T-cell (primary cell): ENCODE measurements at places on chromosomes 3 and 15.
A peak's percentile ranks its signal among the peaks of the same experiment; 100 is the strongest.

DNA sequence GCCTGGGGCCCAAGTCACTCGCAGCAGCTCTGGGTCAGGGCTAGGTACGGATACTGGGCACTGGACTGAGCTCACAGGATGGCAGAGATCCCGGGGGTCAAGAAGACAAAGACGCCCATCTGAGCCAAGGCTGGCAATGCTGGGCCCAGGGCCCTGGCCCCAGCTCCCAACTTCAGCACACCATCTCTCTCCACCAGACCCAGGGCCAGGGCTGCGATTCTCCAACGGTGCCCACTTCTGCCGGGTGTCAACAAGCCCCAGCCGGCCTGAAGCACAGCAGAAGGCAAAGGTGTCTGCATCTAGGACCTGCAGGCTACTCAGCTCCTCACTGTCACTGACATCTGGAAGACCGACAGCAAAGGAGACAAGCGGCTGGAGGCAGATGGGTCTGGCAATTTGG lies 8.6 kb downstream of the WDR73 start:
- DNase-seq, result no peak

- DNase-seq, result no peak
Observed at GRCh38 chr3:133937061-133937686, 41.5 kb upstream of the RAB6B start.

DNA sequence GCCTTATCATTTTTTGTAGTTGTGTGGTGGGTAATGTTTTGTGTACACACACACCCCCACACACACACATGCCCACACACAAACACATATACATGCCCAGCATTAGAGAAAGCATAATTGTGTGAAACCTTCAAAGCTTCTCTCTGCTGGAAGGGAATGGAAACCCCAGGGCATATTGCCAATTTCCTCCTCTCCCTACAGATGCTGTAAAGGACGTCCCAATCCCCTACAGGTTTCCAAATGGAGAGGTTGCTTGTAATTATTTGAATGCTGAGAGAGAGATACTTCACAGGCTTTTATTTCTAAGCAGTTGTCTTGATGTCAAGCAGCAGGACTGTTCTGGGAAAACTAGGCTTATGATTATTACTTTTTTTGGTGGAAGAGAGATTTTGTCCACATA lies 23.0 kb upstream of the CCK start:
- DNase-seq, result no peak

- no peak for DNase-seq
Observed at GRCh38 chr3:43096761-43097160, 9.1 kb downstream of the POMGNT2 start.

DNA sequence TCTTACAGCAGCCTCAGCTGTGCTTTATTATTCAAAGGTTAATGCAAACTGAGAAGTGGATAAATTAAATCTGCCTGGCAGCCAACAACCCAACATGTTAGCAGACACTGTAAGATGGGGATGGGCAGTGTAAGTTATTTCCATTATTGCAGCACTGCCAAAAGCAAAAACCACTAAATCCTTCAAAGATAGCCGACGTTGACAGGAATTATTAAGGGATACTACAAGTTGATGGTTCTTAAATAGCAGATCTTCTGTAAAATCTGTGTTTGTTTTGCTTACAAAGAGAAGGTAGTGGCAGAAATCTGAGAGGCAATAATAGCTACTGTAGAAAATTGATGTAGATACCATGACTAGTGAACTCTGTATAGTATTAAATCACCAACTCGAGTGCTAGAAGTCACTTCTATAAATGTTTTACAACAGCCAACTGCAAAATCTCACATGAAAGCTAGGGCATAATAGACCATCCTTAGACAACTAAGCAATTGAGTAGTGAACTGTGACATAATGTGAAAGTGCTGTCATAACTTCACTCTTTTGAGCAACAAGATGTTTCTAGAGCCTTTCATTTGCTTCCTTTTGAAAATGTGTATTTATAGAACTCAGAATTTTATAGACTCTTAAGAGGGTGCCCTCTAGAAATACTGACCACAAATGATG lies 278.6 kb downstream of the UBE2E2 start:
- DNase-seq, result no peak

DNA sequence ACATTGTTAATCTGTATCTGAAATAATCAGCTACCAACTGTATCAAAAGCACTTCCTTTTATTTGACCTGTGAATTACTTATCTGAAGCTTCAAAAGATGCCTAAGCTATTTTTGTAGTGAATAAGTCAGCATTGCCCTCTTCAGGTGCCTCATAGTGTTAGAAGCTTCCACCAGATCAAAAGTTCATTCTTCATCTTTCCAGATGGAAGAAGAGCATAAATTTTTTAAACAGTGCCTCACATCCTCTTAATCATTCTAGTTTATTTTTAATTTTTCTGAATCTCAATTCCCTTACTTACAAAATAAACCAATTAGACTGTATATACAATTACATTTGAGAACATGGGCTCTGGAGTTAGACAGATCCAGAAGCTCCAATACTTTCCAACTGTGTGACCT lies 65.0 kb downstream of the MYO5A start:
- DNase-seq, result no peak

- no peak for DNase-seq
Observed at GRCh38 chr3:115792206-115792955, 169.1 kb downstream of the GAP43 start.

DNA sequence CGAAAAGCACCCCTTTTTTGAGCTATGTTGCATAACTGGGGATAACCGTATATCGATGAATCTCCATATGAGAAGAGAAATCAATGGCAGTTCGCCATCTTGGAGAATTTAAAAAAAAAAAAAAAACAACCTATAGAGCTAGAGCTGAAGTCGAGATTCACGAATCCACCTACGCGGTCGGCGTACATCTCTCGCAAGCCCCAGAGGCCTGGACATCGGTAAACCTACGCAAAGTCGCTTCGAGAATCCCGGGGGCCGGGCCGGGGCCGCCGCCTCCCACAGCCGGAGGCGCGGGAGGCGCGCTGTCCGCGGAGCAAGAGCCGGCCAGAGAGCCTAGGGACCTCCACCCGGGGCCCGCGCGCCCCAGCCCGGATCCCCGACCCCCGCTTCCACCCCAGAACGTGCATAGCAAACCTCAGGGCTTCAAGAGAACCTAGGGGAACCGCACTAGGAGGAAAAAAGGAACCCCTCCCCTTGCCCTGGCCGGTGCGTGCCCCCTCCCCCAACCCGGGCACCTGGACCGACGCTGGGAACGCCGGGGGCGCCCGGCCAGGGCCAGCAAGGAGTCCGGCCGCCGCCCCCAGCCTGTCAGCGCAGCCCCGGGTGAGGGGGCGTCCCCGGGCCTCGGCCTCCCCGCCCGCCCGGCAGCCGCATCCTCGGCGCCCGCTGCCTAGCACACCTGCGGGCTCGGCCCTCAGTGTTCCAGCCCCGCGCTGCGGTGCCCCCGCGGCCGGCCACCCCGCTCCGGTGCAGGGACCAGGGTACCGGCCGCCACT lies 567 bp downstream of the PFN2 start:
- DNase-seq, result peak; percentile 67

DNA sequence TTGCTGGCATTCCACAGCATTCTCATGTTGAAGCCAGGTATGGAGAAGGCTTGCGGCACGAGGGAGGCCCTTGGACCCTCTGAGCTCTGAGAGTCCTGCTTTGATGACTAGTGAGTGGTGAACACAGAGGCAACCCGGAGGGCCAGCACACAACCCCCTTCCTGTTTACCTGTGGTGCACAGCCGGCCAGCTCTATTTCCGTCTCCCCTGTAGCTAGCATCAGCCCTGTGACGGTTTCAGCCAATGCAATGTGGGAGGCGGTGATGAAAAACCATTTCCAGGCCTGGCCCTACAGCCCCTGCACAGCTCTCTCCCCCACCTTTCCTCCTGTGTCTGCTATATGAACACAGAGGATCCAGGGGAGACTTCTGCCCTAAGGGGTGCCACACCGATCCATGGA lies 76.8 kb upstream of the KLHL25 start:
- DNase-seq, result no peak

GRCh38 chr3:119763466-119763865 lies 18.4 kb upstream of the NR1I2 start:
- no peak for DNase-seq

GRCh38 chr3:12967606-12968351 lies 105.5 kb downstream of the IQSEC1 start:
- DNase-seq, result peak; percentile 87

DNA sequence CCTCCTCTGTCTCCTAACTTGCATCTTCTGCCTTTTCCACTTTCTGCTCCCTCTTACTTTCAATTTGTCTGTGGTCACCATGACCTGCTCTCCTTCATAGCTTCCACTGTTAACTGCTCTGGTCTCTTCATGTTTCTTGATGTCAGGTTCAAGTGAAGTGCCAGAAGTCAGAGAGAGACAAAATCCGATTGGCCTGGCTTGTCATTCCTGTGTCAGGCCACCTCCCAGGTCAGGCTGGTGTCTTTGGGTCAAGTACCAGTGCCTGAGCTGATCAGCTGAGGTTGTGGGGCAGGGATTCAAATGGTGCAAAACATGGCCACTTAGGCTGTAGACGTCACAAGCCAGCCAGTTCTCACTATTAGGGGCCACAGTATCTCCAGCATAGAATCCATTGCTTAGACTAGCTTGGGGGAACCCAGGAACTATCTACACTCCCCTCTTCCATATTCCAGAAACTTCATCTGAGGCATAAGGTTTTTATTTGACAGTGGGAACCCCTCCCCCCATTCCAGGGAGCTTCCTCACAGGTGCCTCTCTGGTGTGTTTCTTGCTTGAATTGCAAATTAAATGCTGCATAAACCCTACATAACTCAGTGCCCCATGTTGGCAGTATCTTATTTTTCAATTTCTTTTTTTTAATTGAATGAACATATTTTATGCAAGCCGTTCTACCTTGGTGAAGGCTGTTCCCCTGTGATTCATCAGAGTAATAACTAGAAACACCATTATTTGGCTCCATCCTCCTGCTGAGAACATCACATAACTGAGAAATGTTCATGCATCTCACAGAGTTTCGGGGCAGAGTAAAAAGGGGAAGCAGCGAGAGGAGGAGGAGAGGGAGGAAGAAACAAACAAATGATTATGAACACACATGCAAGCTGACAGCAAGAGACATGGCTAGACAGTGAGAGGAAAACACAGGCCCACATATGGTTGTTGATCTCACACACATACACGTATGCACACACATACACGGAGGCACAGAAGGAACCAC lies 175.8 kb downstream of the TLE3 start:
- DNase-seq, result no peak

DNA sequence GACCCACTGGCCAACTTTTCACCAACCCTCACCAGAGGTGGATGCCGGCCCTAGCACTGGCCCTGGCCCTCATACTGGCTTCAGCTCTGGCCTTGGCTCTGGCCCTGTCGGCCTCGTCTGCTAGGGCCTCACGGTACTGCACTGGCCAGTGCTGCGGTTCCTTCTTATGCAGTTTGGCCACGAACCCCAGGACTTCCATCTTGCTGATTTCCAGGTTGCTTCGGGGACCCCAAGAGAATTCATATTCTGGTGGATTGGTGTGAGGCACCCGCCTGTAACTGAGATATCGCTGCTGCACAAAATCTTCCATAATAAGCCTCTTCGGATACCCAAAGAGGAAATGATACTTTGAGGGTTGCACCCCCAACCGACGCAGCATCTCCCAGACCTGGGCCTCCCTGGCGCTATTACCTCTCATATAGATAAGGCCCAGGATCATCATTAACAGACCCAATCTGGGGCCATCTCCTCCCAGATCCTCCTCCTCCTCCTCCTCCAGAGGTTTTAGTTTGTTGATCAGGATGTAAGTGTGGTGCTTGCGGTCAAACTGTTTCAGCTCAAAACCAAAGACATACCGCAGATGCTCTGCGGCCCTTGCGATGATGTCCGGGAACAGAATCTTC lies 883 bp downstream of the MAGEF1 start:
- DNase-seq, result peak; percentile 13

GRCh38 chr15:33405096-33405495 lies 94.3 kb downstream of the RYR3 start:
- no peak for DNase-seq
